ENCODE measurements at places on chromosomes 11 and 22. TPM values are rescaled to one million over a fixed set of nuclear protein-coding genes. Genes with fewer than 3 reads are reported as not detected.

DNA sequence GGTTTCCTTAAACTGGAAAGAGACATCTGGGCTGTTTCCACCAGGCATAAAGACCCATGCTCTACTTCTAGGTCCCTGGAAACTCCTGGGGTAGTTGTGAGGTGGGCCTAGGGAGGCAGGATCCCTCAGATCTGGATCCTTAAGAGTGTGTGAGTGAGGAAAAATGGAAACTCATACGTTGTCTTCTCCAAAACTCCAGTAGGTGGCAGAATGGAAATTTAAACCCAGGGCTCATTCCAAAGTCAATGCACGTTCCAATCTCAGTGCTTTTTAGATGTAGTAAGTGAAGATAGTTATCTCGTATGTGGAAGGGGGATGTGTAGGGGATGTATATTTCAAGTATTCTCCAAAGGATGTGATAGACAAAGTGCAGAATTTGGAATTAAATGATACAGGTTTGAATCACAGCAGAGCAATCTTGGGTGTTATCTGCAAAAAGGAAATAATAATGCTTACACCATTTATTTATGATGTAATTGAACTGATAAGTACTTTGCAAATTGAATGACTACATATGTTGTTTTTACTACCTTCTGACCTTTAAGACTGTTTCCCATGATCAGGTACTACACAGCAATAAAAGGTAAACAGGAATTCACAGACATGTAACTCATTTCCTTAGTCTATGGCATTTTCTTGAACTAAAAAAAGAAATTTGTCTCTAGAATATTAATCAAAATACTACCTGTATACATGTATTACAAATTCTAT is 13.1 kb upstream of the MMP1 start:
- DNase-seq, result no peak
- peaks cover 9% of the 10 kb centered on the region for H3K4me1 ChIP-seq
- H3K27me3 ChIP-seq, result peaks cover 7% of the 10 kb centered on the region
- H3K27ac ChIP-seq, result no peak overlapping the region

- no peak overlapping the region for H3K27ac ChIP-seq
- no peak for DNase-seq
- peaks cover 5% of the 10 kb centered on the region for H3K36me3 ChIP-seq
- no peaks in the 10 kb centered on the region for H3K4me1 ChIP-seq
- no peaks in the 10 kb centered on the region for H3K27me3 ChIP-seq
Observed at GRCh38 chr11:130876931-130877915, 39.1 kb downstream of the SNX19 start.

DNA sequence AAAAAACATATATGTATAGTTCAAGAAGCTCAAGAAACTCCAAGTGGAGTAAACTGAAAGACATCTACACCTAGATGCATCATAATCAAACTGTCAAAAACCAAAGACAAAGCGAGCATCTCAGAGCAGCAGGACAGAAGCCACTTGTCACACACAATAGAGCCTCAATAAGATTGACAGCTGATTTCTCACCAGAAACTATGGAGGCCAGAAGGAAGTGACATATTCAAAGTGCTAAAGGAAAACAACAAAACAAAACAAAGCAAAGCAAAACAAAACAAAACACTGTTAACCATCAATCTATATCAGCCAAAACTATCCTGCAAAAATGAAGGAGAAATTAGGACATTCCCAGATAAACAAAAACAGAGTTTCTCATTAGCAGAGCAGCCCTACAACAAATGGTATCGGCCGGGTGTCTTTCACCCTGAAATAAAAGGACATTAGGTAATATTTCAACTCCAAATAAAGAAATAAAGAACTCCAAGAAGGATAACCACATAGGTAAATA is 65.8 kb upstream of the SEPTIN5 start:
- no peaks in the 10 kb centered on the region for H3K36me3 ChIP-seq
- H3K27ac ChIP-seq, result no peak overlapping the region
- no peak overlapping the region for H3K4me3 ChIP-seq
- H3K27me3 ChIP-seq, result peaks cover 70% of the 10 kb centered on the region
- no peaks in the 10 kb centered on the region for H3K4me1 ChIP-seq

DNA sequence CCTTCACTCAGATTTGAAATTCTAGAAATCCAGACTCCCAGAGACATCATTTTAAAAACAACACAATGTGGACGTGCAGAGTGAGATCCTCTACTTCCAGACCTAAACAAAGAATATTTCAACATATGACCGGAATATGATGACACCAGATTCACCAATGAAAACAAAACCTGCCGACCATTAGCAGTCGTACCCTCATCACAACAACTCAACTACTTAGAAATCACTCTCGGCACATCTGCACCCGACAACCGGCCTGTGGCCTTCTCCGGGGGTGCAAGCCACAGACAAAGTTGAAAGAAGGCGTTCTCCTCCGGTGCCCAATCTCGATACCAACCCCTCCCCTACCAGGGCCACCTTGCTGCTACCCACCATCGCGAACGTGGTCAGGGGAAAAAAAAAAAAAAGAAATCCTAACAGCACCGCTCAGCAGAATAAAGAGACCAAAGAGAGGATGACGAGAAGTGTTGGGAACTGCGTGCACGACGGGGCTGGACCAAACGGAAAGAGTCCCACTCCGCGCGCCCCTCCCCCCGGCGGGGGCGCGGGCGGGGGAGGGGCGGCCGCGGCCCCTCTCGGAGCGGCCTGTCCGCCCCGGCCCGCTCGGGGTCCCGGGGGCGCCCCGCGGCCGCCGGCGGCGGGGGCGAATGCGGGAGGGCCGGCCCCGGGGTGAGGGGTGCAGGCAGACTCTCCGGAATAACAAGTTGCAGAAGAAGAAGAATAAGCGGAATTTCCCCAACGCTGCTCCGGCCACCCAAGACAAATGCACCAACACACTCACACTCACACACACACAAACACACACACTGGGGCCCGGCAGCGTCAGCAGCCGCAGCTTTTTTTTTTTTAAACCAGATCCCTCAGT is 1.7 kb downstream of the PHF21A start:
- H3K27me3 ChIP-seq, result no peaks in the 10 kb centered on the region
- peak; percentile 44 for DNase-seq
- peak overlapping the region; percentile 11 for H3K27ac ChIP-seq
- H3K36me3 ChIP-seq, result peaks cover 37% of the 10 kb centered on the region

DNA sequence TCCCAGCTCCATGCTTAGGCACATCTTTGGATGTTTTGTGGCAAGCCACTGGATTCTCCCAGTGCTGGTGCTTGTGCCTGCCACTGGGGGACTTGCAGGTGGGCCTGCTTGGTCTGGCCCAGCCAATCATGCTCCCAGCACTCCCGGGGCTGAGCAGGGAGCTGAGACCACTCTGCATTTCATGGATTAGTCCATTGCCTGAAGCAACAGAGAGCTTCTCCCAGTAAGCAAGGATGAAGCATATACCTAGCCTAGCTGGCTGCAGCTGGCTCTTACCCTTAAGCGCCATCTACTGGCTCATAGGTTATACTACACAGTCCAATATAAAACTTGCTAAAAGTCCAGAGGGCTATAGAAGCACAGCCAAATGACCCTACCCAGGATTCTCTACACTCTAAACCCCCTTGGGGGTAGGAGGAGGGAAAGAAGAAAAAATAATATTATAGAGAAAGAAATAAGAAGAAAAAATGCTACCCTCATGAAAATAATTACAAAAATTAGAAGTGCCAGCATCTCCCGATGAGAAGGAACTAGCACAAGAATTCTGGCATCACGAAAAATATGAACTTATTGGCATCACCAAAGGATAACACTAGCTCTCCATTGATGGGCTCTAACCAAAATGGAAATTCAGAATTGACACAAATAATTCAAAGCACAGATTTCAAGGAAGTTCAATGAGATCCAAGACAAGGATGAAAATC is 275.3 kb downstream of the C11orf87 start:
- H3K27me3 ChIP-seq, result no peaks in the 10 kb centered on the region
- H3K27ac ChIP-seq, result no peak overlapping the region
- no peaks in the 10 kb centered on the region for H3K36me3 ChIP-seq
- no peak for DNase-seq

- no peak for DNase-seq
- peaks cover 19% of the 10 kb centered on the region for H3K27me3 ChIP-seq
- H3K4me3 ChIP-seq, result no peak overlapping the region
- H3K27ac ChIP-seq, result no peak overlapping the region
- no peaks in the 10 kb centered on the region for H3K36me3 ChIP-seq
Observed at GRCh38 chr22:32544953-32545558, 70.4 kb downstream of the FBXO7 start.

DNA sequence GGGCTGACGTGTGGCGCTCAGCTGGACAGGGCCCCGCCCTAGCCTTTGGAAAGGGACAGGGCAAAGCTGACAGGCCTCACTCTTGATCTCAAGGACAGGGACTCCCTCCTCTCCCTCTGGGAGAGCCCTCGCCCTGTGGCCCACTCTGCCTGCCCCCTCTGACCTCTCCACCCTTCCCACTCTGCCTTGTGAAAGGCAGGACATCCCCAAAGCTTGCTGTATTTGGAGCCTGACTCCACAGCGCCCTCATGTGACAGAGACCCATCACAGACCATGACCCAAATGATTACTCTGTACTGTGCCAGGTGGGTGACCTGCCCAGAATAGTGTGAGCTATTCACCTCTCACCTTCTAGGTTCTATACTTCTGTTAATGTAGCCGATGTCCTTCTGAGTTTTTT is 18.8 kb downstream of the P2RY2 start:
- H3K36me3 ChIP-seq, result no peaks in the 10 kb centered on the region
- H3K4me3 ChIP-seq, result no peak overlapping the region
- H3K4me1 ChIP-seq, result peaks cover 19% of the 10 kb centered on the region
- peak; percentile 56 for DNase-seq
- no peak overlapping the region for H3K27ac ChIP-seq

- no peaks in the 10 kb centered on the region for H3K4me1 ChIP-seq
- DNase-seq, result no peak
- H3K27ac ChIP-seq, result no peak overlapping the region
- H3K27me3 ChIP-seq, result peaks cover 59% of the 10 kb centered on the region
Observed at GRCh38 chr11:120867531-120867930, 156.4 kb upstream of the TBCEL start.

- DNase-seq, result no peak
Observed at GRCh38 chr22:44185237-44186120, 4.8 kb downstream of the PARVG start.

DNA sequence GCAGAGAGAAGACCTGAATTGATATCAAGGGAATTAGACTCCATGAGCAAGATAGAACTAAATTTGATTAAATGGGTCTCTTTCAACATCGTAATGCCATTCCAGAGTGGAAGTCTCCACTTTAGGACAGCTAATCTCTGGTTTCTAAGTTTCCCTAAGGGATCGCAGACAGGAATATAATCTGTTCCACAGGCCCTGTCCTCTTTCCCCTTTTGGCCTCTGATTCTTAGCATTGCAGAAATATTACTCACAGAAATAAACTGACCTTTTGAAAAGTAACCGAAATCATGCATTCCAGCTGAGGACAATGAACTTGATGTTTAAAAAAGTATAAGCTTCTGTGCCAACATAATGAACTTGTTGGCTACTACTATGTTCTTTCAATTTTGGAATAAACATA is 227.8 kb downstream of the ETS1 start:
- H3K27ac ChIP-seq, result no peak overlapping the region
- no peaks in the 10 kb centered on the region for H3K27me3 ChIP-seq
- no peak overlapping the region for H3K4me3 ChIP-seq
- no peak for DNase-seq
- H3K4me1 ChIP-seq, result no peaks in the 10 kb centered on the region

DNA sequence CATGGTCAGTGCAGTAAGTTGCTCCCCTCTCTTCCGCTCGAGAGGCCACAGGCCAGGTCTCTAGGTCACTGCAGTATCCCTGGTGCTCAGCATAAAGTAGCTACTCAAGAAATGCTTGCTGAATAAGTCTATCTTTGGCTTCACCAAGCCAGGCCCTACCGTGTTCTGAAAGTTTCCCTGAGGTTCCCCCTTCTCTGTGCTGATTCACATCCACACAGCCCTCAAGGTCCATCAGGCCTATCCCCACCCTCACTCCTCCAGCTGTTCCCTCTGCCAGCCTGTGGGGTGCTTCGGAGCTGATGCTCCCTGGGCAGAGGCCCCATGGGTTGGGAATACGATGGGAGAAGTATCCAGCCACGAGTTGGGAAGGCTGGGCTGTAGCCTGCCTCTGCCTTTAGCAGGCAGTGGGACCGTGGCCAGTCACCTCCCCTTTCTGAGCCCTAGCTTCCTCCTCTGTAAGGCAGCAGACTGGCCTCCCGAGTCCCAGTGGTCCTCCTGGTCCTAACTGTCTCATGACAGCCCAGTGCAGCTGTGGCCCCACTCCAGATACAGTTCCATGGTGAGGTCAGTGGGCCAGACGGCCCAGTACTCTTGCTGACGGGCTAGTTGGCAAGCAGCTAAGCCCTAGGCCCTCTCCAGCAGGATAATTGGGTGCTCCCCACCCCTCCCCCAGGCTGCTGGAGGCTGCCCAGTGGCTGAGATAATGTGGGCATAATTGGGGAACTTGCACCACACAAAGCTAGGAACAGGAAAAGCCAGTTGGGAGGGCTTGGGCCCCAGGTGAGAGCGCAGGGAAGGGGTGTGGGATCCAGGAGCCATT is 48.2 kb downstream of the NECTIN1 start:
- H3K4me1 ChIP-seq, result peaks cover 11% of the 10 kb centered on the region
- DNase-seq, result no peak
- H3K4me3 ChIP-seq, result no peak overlapping the region
- H3K36me3 ChIP-seq, result no peaks in the 10 kb centered on the region
- no peak overlapping the region for H3K27ac ChIP-seq

DNA sequence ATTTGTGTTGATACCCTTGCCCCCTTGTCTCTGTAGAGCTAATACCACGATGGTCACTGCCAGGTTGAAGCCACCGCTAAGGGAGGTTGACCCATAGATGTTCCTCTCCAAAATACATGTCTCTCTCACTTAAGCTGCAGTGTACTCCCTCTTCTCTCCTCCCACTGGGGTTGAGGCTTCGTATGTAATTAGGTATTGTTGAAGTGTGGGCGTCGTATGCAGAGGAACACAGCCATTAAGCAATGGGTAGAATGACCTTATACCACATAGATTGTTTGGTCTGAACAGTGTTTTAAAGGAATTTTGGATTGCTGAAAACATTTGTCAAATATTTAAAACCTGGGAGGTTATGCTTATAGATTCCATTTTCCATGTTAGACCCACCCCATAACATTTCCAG is 71.9 kb downstream of the TRAF6 start:
- no peaks in the 10 kb centered on the region for H3K36me3 ChIP-seq
- H3K27ac ChIP-seq, result no peak overlapping the region
- peaks cover 73% of the 10 kb centered on the region for H3K27me3 ChIP-seq
- H3K4me1 ChIP-seq, result no peaks in the 10 kb centered on the region
- DNase-seq, result no peak

- peaks cover 47% of the 10 kb centered on the region for H3K4me1 ChIP-seq
- no peaks in the 10 kb centered on the region for H3K27me3 ChIP-seq
- peak overlapping the region; percentile 94 for H3K27ac ChIP-seq
- H3K4me3 ChIP-seq, result peak overlapping the region; percentile 96
- DNase-seq, result no peak
Observed at GRCh38 chr11:68273026-68273738, 1.4 kb upstream of the C11orf24 start.

The MUC2 gene
- total RNA-seq, result not detected

The SYT8 gene
- 5.8 TPM for total RNA-seq

The DGCR2 gene
- total RNA-seq, result 81.8 TPM

The RAB39A gene
- total RNA-seq, result not detected

The PATE2 gene
- total RNA-seq, result not detected

All from Calu3 (cell line).